ENCODE measurements at places on chromosomes 13 and 19. TPM values are rescaled to one million over a fixed set of nuclear protein-coding genes. Genes with fewer than 3 reads are reported as not detected.

Gene CEACAM16
- polyA plus RNA-seq = not detected

DNA sequence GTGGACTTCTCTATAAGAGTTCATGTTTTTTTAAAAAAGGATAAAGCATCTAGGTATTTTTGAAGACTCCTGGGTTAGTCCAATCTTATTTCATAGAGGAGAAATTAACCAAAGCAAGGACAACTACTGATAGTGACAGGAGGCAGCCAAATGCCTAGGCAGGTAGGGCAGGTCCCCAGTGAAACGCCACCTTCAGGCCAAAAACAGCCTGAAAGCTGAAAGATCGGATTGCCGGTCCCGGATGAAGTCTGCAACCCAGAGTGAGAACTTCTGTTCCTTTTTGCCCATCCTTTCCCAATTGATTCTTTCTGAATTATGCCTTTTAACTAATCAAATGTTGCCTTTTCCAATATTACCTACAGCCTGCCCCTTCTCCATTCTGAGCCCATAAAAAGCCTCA, 6.1 kb upstream of the GGACT start:
- DNase-seq = no peak

DNA sequence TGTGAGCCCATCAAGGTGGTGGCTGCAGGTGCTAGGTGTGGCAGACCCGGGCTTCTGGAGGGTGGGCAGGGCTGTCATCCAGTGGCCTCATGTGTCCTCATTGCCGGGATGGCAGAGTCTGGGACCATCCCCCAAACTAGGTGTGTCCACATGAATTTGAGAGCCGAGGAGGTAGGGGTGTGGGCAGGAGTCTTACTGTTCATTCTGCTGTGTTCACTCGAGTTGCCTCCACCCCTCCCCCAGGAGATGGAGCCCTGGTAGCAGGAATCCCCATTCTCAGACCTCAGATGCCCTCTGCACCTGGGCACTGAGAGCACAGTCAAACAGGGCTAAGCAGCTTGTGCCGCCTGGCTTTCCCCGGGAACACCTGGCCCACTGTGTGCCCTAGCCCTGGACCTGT, 22.4 kb downstream of the NAXD start:
- no peak for DNase-seq

DNA sequence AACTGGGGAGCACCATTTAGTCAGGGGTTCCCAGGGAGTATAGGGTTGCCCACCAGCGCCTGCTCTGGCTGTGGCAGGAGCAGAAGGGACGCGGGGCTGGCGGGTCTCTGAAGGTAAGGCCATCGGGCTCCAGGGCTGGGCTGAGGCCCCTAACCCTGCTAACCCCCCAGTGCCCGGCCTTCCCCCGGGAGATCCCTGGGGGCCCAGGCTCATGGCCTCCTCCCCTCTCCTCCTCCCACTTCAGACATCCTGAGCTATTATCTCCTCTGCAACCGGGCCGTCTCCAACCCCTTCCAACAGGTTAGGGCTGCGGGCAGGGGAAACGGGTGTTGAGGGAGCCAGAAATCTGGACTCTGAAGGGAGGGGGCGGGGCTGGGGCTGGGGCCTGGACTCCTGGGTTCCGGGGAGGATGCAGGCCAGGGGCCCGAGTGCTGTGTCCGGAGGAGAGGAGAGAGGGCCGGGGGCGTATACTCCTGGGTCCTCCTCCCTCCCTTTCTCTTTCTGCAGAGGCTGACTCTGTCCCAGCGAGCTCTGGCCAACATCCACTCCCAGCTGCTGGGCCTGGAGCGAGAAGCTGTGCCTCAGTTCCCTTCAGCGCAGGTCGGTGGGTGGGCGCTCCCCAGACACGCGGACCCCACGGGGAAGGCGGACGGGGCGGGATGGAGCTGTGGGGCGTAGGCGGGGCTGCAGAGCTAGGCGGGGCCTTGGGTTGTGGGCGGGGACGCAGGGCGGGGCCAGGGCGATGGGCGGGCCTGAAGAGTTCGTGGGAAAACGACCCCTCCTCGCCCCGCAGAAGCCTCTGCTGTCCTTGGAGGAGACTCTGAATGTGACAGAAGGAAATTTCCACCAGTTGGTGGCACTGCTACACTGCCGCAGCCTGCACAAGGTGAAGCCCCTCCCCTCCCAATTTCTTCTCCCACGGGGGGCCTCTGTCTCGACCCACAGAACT, 15.3 kb downstream of the TTYH1 start:
- DNase-seq = peak; percentile 71

- DNase-seq = no peak
These were observed 11.6 kb upstream of the DCLK1 start for GRCh38 chr13:36142735-36143134.

- DNase-seq = no peak
These were observed 72.1 kb downstream of the RNASEH2B start for GRCh38 chr13:50981686-50982085.

Measured in left kidney (tissue), 8 donors.